ENCODE measurements at places on chromosomes 11 and 22.

GRCh38 chr11:1017269-1018005 is 19.1 kb downstream of the MUC6 start:
- DNase-seq, result no peak

- DNase-seq, result no peak
Observed at GRCh38 chr22:19820880-19821522, 33.7 kb downstream of the GNB1L start.

GRCh38 chr11:70731271-70732022 is 333.1 kb downstream of the CTTN start:
- no peak for DNase-seq

- peak; percentile 30 for DNase-seq
Observed at GRCh38 chr22:39739338-39740027, 154.1 kb downstream of the ENTHD1 start.

GRCh38 chr11:69444381-69445130 is 36.9 kb upstream of the LINC01488 start:
- DNase-seq, result no peak

GRCh38 chr11:120612513-120613263 is 101.1 kb downstream of the GRIK4 start:
- DNase-seq, result no peak

- no peak for DNase-seq
Observed at GRCh38 chr22:46993633-46994032, 231.2 kb downstream of the TBC1D22A start.

- no peak for DNase-seq
Observed at GRCh38 chr11:35932681-35933319, 11.1 kb upstream of the LDLRAD3 start.

DNA sequence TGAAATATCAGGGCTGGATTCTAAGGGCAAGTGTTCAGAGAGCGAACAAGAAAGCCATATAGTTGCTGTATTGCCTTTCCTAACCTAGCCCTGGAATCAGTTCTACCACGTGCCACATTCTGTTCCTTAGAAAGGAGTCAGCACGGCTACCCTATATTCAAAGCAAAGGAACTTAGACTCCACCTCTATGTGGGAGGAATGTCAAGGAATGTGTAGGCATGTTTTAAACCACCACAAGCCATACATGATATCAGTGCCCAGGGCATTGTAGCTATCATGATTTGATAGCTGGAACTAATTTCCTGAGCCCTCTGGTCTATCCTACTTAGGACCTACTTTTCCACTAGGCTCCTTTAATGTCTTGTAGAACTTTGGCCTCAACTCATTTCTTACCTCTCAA is 2.5 kb upstream of the EIF4ENIF1 start:
- DNase-seq, result no peak

GRCh38 chr22:45430871-45431270 is 17.4 kb downstream of the RIBC2 start:
- no peak for DNase-seq

GRCh38 chr11:47121731-47122130 is 54.9 kb downstream of the ARFGAP2 start:
- DNase-seq, result no peak

Data from NCI-H1105 treated with DMSO at 0.1 percent for 48 hours (cell line).